Left cardiac atrium (tissue), 4 donors: ENCODE measurements at places on chromosomes 6 and 20.

- no peak for DNase-seq
These were observed 190.4 kb downstream of the CDKAL1 start for GRCh38 chr6:20724443-20725190.

DNA sequence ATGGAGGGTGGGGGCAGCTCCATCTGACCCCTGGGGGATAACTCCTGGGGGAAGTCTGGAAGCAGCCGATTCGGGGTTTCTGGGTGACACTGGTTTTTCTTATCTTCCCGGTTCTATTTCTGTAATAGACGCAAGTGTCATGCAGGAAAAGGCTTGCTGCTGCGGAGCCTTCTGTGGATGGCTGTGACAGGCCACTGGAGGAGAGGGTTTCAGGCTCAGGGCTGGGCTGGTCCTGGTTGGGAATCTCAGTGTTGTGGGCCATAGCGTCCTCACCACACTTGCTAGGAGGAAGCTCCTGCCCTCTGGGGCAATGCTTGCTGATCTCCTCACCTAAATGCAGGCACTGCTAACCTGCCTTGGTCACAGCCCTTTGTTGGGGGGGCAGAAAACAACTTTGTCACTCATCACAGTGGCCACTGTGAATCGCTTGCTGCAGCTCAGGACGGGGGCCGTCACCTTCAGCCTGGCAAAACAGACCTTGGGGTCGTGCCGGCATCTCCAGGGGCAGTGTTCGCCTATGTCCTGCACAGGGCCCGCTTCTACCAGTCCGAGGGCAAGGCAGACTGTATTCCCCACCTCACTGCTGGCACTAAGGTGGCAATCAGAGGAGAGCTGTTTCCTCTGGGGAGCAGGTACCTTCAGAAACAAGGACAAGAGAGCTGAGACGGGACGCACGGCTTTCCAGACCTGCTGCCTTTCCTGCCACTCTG is 4.4 kb upstream of the TUBB1 start:
- DNase-seq = no peak

DNA sequence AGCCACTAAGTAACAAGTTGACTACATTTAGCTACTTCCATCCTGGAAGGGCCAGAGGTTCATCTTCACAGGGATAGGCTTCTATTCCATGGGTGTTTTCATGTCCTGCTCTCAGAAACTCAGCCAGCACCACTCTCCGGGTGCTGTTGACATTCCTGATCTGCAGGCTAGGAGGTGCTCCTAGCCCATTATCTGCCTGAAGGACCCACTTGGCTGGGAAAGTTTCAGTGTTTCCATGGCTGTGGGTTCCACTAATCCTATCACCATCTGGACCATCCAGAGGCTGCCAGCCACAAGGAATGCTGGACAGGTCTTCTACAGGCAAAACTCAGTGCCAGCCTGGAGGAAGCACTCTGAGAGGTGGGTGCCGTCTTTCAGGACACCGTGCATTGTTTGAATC is 45.2 kb downstream of the HLA-G start:
- DNase-seq = no peak

DNA sequence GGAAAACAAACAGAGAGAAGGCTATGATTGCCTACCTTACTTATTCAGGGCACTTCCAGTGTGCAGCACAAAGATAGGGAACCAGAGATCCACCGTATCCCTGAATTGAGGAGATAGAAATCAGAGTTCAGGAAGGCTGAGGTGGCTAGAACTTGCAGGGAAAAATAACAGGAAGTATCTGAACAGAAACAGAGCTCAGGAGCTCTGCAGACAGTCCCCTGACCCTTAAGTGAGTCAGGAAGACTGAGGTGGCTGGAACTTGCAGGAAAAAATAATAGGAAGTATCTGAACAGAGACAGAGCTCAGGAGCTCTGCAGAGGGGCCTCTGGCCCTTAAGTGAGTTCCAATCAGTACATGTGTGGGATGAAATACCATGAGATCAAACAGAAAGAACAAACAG is 65.4 kb downstream of the RPRD1B start:
- no peak for DNase-seq

DNA sequence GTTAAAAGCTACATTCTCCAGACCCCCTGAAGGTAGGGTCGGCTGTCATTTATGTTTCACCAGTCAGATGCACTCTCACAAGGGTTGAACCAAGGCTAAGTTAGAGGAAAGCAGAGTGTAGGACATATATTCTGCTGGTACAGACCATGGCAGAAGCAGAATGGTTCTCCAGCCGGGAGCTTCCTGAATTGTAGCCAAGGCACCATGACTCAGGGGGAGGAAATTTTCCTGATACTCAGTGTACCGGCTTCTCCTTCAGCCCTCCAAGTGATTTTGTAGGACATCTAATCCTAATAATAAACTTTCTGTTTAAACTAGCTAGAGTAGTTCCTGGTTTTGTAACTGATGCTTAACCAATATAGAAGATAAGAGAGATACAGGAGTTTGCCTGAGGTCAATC is 14.2 kb upstream of the SLPI start:
- DNase-seq = no peak

DNA sequence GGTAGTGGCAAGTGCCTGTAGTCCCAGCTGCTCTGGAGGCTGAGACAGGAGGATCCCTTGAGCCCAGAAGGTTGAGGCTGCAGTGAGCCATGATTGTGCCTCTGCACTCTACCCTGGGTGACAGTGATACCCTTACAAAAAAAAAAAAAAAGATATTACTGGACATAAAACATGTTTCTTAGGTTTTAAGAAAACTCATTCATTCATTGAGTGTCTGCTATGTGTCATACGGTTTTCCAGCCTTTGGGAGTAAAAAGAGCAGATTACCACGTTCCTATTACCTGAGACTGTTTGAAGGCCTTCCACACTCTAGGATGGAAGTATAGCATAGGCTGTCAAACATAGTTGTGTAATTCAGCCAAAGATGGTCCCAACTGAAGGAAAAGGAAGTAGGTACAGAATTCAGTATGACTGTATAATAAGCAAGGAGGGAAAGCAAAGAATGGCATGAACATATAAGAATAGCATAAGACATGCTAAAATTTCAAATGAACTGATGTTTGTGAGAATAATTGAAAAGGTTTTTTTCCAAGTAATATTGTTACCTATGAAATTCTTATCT is 22.0 kb downstream of the STXBP5 start:
- no peak for DNase-seq

- no peak for DNase-seq
These were observed 15.1 kb downstream of the PTPRA start for GRCh38 chr20:2888224-2888955.

DNA sequence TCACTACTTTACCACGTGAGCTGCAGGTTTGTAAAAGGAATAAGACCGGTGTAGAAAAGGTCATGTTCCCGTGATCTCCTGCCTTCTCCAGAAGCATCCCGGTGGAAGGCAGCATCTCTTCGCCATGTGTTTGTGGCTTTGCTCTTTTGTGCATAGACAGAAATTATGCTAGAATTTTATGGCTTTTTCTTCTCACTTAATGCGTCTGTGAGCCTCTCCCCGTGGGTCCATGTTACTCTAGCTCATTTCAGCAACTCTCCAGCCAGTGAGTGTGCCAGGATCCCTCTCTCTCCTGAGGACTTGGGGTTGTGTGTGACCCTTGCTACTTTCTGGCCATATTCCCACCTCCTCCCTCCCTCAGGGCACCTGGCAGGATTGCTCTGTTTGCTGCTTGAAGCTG is 289.5 kb downstream of the CDH4 start:
- DNase-seq = no peak

DNA sequence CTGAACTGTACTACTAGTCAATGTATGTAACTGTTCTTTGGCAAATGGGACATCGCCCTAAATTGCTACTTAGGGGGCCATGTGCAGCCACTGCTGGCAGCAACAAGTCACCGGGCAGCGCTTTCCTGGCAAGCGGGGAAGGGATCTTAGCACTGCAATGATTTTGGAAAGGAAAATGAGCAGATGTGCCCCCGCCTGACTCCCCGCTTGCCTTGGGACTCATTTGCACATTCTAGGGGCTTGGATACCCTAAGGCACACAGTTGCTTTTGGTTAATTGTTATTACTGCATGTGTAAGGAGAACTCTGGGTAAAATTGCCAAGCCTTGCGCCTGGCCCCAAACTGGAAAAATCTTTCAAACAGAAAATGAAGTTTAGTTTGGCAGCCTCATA is 32.2 kb downstream of the CD83 start:
- no peak for DNase-seq

- DNase-seq = no peak
These were observed 131.6 kb upstream of the TCF21 start for GRCh38 chr6:133757335-133757734.

GRCh38 chr6:118788702-118789101 is 105.2 kb upstream of the ASF1A start:
- no peak for DNase-seq

DNA sequence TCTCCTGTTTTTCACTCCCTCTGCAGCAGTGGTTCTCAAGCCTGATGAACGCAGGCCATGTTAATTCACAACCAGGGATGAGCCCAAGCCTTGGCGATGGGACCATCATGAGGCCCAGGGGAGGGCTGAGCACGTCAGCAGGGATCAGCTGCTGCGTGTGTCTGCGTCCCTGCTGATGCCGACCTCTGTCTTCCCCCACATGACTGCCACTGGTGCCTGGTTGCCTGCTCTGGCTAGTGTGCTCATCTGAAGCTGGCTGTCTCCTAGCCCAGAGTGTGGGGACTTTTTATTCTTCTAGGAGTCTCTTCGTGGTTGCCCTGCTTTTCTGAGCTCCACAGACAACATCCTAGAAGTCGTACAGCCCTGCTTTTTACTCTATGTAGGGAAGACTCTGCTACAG is 40.8 kb upstream of the KCNK16 start:
- DNase-seq = no peak

DNA sequence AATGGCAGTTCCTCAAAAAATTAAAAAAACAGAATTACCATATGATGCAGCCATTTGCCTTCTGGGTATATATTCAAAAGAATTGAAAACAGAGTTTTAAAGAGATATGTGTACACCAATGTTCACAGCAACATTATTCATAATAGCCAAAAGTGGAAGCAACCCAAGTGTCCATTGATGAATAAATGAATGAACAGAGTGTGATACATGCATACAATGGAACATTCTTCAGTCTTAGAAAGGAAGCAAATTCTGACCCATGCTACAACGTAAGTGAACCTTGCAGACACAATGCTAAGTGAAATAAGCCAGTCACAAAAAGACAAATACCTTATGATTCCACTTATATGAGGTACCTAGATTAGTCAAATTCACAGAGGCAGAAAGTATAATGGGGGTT is 34.7 kb upstream of the YWHAB start:
- DNase-seq = no peak

- no peak for DNase-seq
These were observed 1.9 kb upstream of the TPD52L2 start for GRCh38 chr20:63863021-63863797.

DNA sequence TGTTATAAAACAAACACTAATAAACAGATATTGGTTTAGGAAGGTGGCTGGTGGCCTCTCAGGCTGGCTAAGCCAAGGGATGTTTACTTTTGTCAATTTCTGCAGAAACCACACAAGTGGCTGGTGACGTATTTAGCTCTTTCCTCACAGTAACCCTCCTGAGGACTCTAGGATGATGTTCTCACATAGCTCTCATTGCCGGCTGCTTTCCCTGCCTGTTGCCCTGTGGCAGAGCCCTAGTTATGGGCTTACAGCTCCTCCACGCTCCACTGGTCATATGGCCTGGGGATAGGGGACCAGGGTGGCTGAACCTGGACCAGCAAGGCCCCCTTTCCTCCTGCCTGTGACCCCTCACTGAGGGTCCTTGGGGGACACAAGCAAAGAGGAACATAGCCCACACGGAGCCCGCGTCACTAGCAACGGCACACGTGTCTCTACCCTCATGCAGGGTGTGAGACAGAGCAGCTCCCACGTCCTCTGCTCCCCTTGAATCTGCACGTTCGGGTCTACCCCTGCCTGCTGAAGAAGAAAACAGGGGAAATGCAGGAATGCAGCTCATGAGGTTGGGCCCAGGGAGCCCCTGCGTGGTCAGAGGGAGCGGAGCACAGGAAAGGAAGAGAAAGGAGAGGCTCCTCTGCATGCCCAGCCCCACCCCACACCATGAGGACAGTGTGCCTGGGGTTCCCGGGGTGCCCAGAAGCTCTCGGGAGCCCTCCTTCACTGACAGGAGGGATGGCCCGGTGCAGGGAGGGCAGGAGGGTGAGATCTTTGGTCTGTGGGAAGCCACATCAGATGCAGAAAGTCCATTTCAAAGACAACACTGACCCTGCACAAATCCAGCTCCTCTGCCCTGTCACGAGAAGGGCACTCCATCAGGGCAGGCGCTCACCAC is 13.9 kb downstream of the RAMACL start:
- DNase-seq = no peak

DNA sequence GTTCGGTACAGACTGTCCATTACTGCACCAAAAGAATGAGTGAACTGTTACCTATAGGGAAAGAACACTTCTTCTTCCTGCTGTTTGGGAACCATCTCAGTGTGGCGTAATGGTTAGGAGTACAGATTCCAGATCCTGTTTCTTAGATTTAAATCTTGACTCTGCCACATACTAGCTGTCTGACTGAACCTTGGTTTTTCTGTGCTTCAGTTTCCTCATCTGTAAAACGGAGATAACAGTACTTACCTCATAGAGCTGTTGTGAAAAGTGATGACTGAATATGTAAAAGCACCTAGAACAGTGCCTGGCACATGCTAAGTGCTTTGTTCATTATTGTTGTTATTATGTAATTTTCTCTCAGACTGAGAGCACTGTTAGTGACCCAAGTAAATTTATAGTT is 39.8 kb downstream of the STX11 start:
- DNase-seq = no peak

DNA sequence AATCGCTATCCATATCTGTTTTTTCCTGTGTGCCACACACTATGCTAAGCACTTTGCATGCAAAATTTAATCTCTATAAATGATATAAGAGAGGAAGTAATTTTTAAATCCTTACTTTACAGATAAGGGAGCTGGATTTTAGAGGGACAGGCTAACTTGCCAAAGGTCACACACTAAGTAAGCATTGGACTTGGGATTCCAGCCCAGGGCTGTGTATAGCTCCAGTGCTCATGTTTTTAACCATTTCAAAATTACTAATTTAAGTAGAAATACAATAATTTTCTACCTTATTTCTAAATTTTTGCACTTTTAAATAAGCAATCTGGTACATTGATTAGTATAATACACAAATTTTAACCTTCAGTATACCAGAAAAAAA is 144.6 kb downstream of the UST start:
- no peak for DNase-seq

DNA sequence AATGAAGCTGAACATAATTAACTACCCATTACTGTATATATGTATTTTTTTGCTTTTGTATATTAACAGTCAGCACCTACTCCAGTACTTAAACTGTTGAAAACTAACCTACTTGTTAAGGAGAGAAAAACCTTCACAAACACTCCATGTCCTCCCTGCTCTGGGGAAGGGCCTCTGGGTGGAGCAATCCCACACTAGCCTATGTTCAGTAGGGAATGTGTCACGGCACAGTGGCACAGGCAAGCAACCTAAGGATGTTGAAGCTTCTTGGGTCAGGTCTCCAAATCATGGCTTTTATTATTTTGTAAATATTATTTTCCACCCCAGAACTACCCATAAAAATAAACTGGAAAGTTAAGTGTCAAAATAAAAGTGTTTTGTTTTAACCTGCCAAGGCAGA is 5.3 kb downstream of the MAN1A1 start:
- no peak for DNase-seq
